ENCODE measurements at places on chromosomes 11 and 22. TPM values are rescaled to one million over a fixed set of nuclear protein-coding genes. Genes with fewer than 3 reads are reported as not detected.

- DNase-seq, result no peak
Observed at GRCh38 chr11:118379497-118379896, 20.1 kb downstream of the UBE4A start.

DNA sequence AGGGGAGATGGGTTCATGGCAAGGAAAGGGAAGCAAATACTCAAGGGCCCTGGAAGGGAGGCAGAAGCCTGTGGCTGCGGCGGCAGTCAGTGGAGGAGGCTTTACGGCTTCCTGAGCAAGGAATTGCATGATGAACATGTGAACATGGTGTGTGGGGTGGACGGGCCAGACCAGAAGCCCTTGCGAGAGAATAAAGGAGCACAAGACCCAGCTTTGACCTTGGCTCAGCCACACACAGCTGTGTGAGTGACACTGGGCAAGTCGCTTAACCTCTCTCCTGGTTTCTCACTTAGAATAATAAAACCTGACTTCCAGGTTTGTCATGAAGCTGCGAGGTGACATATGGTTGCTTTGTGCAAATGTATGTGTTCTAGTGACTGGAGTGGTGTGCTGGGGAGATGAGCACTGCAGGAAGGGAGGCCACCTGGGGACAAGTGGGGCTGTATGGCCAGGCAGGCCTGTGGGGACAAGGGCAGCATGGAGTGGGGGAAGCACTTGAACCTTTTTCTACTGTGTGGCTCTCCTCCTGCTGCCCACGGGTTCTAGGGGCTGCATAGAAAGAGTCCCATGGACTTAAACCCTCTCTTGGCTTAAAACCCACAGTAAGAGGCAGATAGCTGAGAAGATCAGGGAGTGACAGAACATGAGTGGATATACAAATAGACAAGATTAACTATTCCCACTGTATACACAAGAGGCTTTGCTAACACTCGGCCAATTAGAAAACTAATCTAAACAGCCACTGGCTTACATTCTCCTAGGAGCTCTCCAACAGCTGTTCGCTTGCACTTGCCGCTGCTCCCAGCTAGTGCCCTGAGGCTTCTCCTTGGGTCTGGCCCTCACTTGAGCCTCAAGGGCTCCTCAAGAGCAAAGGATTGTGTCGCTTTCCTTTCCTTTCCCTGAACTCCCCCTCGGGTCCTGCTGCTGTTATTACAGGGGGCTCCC is 67.3 kb upstream of the CDON start:
- no peak for DNase-seq

- DNase-seq, result no peak
Observed at GRCh38 chr11:6755303-6755952, 16.3 kb downstream of the OR2AG2 start.

DNA sequence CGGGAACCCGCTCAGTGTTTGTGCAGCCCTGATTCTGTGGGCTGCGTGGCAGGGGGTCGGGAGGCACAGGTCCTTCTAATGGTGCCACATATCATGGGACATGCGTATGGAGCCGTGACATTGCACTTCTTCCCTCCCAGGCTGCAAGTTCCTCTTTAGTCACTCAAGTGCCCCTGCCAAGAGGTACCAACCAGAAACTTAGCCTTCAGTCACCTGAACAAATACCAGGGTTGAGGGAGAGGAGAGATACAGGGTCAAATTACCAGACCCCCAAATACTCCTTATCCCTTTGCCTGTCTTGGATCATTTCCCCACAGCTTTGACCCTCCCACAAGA is 209.1 kb downstream of the BUD13 start:
- no peak for DNase-seq

- no peak for DNase-seq
Observed at GRCh38 chr11:125514336-125515101, 18.5 kb upstream of the FEZ1 start.

The ELMOD1 gene
- total RNA-seq, result 63.3 TPM

The SMCO4 gene
- total RNA-seq, result 10.0 TPM
